ENCODE measurements at places on chromosomes 7 and 10.

DNA sequence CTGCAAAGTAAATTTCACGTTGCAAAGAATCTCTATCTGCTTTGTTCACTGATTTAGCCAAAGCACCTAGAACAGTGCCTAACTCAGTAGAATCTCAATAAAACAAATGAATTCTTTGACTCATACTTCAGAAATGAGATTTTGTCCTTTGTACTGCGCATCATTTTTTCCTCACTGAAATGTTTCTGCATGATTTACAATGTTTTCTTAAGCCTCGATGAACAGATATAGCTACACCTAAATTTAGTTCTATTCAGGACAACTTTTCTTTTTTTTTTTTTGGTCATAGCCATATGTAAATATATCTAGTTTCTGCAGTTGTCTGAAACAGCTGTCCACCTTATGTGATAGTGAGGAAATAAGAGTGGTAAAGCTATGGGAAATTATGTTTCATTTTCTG, 15.3 kb downstream of the GNAT3 start:
- no peak for DNase-seq

DNA sequence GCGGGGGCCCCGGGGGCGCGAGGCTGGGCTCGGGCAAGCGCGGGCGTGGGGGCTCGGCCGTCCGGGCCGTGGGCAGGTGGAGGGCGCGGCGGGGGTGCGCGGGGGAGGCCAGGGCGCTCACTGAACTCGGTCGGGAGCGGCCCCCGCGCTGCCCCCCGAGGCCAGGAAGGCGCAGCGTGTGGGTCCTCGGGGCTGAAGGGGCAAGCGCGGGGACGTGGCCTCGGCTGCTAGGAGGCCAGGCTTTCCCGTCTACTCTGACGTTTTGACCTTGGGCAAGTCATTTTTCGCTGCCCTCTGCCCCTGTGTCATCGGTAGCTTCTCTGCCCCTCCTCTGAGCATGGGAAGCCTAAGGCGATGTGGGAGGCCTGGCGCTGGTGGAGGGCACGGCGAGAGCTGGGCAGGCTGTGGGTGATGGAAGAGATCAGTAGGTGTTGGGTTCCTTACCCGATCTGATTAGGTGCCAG, 441 bp downstream of the FBH1 start:
- DNase-seq = no peak

DNA sequence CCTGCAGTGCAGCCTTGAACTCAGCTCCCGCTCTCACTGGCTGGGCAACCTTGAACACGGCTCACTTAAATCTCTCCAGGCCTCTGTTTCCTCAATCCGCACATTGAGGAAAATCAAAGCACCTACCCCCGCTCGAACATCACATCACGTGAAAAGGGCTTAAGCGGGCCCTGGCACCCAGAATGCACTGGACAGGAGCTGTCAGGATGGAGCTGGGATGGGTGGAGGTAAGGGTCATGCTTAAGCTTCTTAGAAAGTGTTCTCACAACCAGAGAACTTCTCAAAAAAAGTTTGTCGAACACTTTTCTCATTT, 55.7 kb upstream of the MGMT start:
- DNase-seq = no peak

DNA sequence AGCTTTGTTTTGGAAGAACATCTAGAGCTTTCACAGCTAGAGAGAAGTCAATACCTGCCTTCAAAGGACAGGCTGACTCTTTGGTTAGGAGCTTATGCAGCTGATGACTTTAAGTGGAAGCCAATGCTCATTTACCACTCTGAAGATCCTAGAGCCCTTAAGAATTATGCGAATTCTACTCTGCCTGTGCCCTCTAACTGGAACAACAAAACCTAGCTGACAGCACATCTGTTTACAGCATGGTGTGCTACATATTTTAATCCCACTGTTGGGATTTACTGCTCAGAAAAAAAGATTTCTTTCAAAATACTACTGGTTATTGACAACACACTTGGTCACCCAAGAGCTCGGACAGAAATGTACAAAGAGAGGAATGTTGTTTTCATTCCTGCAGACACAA, 57.3 kb downstream of the PALS2 start:
- no peak for DNase-seq

DNA sequence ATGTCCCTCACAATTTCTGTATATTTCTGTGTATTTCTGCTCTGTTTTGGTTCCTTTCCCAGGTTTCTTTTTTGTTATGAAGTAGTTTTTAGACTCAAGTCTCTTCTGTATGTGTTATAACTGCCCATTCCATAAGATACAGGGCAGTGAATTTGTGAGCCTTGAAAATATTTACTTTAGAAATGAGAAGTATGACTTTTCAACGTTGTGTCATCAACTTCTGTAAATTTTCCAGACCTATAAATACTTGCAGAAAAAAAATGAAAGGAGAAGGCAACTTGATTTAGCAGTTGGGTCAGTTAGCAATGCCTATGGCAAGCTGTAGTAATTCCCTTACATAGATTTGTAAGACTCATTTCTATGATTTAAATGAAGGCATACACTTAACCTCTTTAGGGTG, 11.5 kb downstream of the EGFR start:
- DNase-seq = no peak

- no peak for DNase-seq
These were observed 14.0 kb upstream of the EXOC6 start for GRCh38 chr10:92834331-92834730.

- no peak for DNase-seq
These were observed 16.1 kb upstream of the CAV2 start for GRCh38 chr7:116483271-116483942.

DNA sequence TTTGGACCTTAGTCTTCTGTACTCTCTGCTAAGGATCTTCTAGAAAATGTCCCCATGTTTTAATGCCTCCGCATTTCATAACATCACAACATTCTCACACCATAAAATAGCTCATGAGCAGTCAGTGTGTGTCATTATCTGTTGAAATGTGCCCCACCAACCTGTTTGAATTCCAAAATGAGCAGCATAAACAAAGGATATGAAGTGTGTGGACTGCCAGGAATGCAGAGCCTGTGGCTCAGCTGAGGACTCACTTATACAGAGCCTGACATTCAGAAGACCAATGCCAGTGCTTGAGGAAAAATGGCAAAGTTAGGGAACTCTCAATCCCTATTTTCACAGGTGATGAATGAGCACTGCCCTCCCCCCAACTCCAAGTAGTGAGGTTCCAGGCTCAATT, 621.4 kb downstream of the POM121L12 start:
- DNase-seq = no peak
